ENCODE measurements at places on chromosomes 11 and 22.

GRCh38 chr22:50299785-50300619 is 7.4 kb downstream of the PLXNB2 start:
- DNase-seq = no peak

DNA sequence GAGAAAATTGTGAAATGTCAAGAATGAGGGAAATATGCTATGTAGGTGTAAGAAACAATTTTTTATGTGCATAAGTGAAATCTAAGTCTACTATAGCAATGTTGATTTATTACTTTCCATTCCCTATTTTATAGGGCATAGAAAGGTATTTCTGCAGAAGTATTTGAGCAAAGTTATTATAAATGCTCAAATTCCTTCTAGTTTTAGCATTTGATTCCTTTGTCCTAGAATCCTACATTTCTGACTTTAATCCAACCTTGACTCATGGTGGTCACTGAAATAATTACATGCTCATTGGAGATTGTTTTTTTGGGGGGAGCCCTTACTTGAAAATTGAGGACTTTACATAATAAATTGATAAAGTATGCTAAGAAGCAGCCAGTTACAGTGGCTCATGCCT is 716.6 kb upstream of the LUZP2 start:
- DNase-seq = no peak

DNA sequence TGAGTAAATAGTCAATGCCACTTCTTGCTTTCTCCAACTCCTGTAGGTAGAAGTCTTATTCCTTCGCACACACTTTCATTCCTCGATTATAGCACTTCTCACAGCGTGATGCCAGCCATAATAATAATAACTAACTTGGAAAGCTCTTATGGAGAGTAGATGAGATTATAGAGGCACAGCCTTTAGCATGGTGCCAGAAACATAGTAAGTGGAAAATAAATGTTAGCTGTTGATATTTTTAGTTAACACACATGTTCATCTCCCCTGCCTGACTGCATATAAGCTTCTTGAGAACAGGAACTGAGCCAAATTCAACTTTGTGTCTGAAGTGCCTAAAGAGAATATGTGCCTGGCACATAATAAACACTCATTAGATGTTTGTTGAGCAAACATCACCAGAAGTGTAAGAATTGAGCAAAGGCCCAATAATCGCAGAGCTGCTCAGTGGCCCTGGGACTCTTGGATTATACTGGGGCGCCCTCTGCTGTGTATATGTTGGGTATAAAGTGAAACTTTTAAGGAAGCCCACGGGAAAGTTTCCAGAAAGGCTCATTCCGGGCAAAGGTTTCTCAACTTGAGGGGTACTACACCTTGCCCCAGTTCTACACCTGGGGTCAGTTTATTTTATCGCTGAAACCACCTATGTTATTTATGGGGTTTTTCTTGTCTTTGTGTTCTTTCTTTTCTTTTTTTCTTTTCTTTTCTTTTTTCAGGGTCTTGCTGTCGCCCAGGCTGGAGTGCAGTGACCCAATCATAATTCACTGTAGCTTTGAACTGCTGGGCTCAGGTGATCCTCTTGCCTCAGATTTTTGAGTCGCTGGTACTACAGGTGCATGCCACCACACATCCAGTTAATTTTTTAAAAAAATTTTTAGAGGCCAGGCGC is 22.3 kb downstream of the SLN start:
- DNase-seq = peak; percentile 20

DNA sequence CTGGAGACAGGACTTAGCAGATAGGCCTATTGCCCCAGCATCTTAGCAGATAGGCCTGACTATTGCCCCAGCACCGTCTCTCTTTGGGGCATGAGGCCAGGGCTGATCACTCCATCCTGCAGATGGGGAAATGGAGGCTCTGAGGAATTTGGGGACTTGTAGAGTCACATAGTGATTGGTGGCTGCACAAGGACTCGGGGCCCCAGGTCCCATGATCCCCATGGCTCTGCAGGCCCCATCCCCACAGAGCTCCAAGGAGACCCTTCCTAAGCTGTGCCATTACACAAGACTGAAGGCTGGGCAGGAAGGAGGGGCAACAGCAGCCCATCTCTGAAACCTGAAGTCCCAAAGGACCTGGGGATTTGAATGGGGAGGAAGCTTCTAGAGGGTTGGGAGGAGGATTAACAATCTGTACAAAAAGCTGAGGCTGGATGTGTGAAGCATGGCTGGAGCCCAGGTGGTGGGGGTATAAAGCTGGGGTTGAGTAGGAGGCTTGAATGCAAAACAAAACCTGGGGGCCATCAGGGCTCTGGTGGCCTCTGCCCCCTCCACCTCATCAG is 1.6 kb downstream of the ARAP1 start:
- no peak for DNase-seq

DNA sequence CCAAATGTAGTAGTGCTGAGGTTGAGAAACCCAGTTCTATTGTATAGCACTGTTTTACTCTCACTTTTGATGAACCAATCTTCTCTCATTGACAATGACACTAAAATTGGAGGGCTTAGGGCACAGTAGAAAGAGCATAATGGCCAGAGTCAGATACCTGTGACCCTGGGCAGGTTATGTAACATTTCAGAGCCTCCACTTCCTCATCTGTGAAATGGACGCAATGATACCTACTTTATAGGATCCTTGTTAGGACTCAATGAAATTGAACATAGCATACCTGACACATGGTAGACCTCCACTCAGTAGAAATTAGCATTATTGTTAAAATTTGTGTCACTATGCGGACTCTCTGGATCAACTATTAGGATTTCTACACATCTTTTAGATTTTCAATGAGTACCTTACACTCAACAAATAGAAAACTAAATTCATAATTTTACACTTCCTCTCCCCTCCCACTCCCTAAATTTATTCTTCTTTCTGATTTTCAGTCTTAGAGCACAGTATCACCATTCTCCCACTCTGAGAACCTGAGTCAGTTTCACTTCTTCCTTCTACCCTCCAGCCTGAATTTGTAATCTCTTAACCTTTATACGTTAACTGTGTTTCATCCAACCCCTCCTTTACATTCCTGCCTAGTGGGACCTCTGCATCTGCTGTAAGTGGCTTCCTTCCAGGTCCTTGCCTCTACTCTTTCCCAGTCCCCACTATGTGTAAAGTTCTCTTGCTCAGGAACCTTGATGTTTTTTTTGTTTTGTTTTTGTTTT is 78.3 kb downstream of the MICAL2 start:
- no peak for DNase-seq

DNA sequence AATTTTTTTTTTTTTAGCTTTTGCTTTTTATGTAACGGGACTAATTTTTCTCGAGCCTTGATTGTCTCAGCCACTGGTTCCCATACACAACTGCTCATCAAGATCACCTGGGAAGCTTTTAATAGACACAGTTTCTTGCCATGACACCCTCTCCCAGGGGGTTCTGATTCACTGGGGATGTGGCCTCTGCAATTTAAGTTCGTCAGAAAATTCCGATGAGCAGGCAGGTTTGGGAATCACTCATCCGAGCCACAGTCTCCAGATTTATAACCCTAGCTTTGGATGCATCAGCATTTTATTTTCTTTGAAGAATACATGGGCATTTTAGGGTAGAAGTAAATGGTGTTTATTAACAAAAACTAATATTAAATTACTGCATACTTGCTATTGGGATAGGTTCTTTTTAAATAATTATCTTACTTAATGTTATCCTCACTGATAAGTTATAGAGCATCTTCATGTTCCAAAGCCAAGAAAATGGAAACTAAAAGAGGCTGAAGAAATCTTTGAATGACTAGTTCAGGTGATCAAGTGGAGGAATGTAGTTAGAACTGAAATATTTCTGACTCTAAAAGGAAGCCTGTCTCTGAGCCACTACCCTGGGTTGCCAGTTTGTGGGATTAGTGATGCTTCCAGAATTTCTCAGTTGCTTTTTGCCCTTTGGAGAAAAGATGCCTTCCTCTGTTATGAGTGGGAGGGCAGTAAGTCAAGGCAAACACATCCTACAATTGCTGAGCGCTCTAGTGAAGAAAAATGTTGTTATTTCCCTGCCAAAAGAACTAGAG is 319.0 kb downstream of the DDX10 start:
- no peak for DNase-seq

GRCh38 chr11:108472681-108473080 is 5.4 kb upstream of the C11orf65 start:
- DNase-seq = no peak

GRCh38 chr11:47587039-47587716 is 700 bp downstream of the FAM180B start:
- DNase-seq = no peak

DNA sequence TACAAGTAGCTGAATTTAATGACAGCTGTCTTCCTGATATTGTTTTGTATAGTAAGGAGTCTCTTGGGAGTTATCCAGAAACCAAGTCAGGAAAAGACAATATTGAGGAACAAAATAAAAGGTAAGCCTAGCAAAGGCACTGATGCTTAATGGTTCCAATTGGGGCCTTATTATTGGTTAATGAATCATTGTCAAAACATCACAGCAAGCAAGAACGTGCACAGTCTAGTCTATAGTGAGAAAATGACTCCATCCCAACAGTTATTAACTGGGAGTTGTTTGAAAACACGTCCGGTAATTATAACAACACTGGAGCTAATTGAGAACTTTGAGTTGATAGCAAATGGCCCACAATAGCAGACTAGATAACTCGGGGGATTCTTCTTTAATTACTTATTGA is 17.7 kb downstream of the BSX start:
- no peak for DNase-seq

GRCh38 chr11:34185926-34186841 is 80.8 kb downstream of the NAT10 start:
- no peak for DNase-seq

- DNase-seq = no peak
These were observed 4.6 kb upstream of the ACER3 start for GRCh38 chr11:76856106-76856505.

DNA sequence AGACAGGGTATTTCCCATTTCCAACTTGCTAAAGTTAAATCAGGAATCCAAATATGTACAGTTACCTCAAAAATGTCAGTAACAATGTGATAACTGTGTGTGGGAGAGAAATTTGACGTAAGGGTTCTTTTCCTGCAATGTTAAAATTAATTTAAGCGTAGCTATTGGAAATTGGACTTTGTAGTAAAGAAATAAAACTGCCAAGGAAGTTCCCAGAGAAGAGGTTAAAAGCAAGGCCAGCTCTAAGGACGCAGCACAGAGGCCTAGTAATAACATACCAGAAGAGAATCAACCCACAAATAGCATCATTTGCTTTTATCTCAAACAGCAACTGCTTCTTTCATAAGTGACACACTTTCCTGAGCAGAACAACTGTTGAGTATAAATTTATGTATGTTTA is 36.8 kb upstream of the GRIA4 start:
- DNase-seq = no peak

- no peak for DNase-seq
These were observed 18.5 kb downstream of the RBFOX2 start for GRCh38 chr22:36010090-36010489.

GRCh38 chr11:45215098-45215865 is 68.8 kb downstream of the PRDM11 start:
- no peak for DNase-seq

DNA sequence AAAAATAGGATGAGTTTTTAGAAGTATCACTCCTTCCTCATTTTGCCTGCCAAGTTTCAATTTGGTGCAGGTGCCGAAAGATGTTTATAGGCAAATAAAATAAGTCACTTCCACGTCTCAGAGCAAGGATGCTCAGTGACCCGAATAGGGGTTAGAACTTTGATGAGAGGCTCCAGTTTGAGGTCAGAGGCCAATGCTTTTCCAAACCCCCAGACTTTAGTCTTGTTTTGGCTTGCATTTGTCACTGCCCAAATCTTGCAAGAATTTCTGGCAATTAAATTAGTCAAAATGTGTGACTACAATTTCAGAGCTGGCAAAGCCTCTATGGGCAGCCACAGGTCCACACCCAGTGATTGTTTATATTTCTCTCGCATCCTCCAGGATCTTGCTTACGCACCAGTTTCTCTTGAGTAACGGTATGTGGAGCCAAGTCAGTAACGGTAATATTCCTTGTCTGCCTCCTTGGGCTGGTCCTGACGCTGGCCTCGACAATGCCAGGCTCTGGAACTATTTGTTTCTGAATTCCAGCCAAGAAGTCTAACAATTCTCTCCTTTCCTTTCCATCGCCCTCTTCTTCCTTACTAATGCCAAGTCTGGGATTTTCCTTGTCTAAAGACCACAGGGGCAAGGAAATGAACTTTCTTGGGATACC is 9.9 kb upstream of the NUP160 start:
- peak; percentile 87 for DNase-seq

GRCh38 chr11:17343907-17344306 is 7.7 kb upstream of the NCR3LG1 start:
- DNase-seq = peak; percentile 59

- DNase-seq = no peak
These were observed 23.8 kb downstream of the BCR start for GRCh38 chr22:23204125-23204488.

- DNase-seq = no peak
These were observed 138.9 kb downstream of the DDX10 start for GRCh38 chr11:108803776-108804175.

DNA sequence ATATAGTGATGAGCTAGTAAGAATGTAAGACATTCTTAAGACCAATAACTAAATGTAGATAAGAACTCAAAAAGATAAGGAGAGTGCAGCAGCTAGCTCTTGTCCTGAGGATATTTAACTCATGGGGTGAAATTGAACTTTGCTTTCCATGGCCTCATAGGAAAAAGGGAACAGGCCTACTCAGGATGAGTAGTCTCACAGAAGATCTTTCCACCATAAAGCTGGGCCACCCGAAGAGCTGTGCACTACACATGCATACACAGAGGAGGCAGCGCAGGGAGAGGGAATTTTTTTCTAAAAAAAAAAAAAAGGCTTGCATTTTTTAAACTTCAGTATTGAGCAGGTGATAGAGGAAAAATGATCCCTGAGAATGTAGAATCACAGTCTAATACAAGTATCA is 59.9 kb upstream of the CFAP300 start:
- no peak for DNase-seq

- no peak for DNase-seq
These were observed 9.9 kb downstream of the LINC01488 start for GRCh38 chr11:69491071-69492031.

DNA sequence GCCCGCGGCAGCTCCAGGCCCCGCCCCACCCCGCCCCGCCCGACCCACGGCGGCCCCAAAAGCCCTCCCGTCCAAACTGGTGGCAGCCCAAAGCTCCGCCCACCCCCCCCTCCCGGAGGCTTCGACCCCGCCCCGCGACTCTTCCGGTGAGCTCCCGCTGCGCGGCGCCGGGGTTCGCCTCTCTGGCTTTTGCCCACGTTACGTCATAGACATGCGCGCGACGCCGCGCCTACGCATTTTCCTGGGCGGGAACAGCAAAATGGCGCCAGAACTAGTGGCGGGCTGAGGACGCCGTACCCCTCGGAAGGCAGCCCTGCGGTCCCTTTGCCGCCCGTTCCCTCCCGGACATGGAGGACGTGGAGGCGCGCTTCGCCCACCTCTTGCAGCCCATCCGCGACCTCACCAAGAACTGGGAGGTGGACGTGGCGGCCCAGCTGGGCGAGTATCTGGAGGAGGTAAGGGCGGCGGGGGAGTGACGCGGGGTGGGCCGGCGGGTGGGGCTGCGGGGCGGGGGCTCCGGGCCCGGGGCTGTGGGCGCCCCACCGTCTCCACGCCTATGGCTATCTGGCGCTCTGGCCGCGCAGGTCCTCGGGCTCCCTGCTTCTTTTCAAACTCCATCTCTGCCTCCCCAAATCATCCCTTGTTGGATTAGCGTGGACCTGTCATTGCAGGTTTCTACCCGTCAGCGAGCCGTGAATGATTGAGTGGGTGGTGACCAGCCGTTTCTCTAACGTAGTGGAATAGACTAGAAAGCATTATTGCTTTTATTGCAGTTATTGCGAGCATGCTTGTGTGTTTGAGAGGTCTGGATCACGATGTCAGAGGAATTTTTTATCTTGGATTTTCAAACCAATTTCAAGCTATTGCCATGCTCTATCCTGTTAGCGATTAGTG is at the start of gene NCAPH2:
TSS of gene NCAPH2 (plus strand) at position 234 of the 894 bp plus-strand sequence. CDS start at position 348, 114 bp downstream.
- peak; percentile 92 for DNase-seq

GRCh38 chr11:1126491-1126926 is 31.2 kb upstream of the MUC5AC start:
- no peak for DNase-seq

Data from AG09319 (cell line).